ENCODE measurements at places on chromosomes 1 and 21. TPM values are rescaled to one million over a fixed set of nuclear protein-coding genes. Genes with fewer than 3 reads are reported as not detected.

The CLCNKA gene
- polyA plus RNA-seq, result not detected

DNA sequence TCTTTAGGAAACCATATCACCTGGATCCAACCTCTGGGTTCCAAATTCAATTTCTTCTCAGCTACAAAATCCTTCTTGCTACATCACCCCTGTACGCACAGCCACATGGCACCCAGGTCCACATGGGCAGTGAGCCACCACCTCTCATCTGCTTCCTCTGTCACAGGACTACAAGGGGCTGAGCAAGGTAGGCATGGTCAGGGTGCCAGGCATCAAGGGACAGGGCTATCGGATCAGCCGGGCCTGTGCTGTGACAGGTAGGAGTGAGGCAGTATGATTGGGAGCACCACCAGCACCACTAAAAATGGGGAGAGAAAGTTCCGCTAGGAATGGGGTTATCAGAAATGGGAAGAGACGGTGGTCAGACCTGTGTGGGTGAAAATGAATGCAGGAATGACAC, 29.4 kb downstream of the S100A6 start:
- no peak for DNase-seq

The AGTRAP gene
- 324 TPM for polyA plus RNA-seq

DNA sequence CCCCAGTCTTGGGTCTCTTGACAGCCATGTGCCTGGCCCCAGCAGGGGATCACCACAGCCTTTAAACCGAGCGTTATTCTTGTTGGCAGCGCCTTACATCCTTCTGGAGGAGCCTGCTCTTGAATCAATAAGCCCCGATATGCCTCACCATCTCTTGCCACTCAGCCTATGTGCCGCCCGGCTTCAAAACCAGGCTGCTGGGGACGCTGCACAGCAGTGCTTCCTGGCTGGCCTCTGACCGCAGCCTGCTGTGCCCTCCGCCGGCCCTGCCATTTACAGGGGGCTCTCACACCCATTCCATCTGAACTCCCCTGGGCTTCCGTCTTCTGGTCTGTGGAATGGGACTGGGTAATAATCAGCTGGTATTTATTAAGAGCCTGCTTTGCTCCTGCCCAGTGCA, 3.0 kb upstream of the PEX10 start:
- DNase-seq, result peak; percentile 27

DNA sequence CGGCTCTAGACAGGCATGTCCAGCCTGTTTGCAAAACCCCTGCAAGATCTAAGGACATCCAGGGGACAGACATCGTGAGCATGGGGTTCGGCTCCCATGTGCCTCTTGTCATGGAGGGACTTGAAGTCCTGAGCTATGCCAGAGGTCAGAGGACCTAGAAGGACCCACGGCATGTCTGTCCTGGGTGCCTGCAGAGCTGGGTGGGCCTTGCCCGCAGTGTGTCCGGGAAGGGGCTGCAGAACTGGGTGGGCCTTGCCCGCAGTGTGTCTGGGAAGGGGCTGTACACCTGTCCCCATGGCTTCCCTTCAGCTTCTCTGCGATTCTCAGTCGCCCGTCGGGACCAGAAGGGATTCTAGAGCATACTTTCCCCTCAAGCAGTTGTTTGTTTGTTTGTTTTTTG, 20.0 kb upstream of the TRAPPC10 start:
- DNase-seq, result no peak

DNA sequence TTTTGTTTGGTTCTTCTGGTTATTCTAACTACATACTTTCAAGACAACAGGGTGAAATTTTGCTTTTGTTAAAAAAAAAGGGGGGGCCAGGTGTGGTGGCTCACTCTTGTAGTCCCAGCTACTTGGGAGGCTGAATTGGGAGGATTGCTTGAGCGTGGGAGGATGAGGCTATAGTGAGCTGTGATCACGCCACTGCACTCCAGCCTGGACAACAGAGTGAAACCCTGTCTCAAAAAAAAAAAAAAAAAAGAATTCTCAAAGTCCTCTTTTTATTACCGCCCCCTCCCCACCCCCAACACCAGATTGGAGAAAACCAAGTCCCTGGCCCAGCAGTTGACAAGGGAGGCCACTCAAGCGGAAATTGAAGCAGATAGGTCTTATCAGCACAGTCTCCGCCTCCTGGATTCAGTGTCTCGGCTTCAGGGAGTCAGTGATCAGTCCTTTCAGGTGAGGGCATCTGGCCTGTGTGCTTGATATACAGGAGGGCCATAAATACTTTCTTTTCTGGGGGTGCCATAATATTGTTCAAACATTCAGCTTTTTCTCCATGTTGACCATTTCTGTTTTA, 50.2 kb downstream of the LAMC2 start:
- no peak for DNase-seq

The FAM43B gene
- polyA plus RNA-seq, result not detected
